ENCODE measurements at places on chromosomes 11 and 22.

- no peak for DNase-seq
- H3K4me3 ChIP-seq = no peak overlapping the region
- no peaks in the 10 kb centered on the region for H3K27me3 ChIP-seq
- H3K27ac ChIP-seq = no peak overlapping the region
- H3K4me1 ChIP-seq = peaks cover 10% of the 10 kb centered on the region
- H3K36me3 ChIP-seq = peaks cover 6% of the 10 kb centered on the region
Measured at GRCh38 chr22:29143941-29144785, 61.5 kb upstream of the EMID1 start.

DNA sequence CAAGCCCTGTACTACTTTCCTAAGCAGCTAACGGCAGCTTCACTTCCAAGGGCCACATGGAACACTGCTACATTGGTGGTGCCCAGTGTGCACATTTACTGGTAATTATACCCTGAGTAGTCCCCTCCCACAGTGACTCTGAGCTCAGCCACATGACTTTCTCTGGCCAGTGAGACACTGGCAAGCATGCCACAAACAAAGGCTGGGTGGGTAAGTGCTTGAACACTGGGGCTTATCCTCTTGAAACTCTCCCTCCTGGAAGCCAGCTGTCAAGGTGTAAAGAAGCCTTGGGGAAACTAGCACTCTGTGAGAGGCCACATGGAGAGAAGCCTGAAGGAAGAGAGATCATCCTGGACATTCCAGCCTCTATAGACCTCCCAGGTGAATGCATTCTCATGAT is 54.4 kb upstream of the DRD2 start:
- no peak overlapping the region for H3K4me3 ChIP-seq
- peaks cover 25% of the 10 kb centered on the region for H3K27me3 ChIP-seq
- no peaks in the 10 kb centered on the region for H3K36me3 ChIP-seq
- no peaks in the 10 kb centered on the region for H3K4me1 ChIP-seq
- DNase-seq = no peak

- H3K27ac ChIP-seq = no peak overlapping the region
- no peak for DNase-seq
- H3K36me3 ChIP-seq = peaks cover 2% of the 10 kb centered on the region
- no peaks in the 10 kb centered on the region for H3K4me1 ChIP-seq
Measured at GRCh38 chr11:103420593-103420992, 311.4 kb downstream of the DYNC2H1 start.

DNA sequence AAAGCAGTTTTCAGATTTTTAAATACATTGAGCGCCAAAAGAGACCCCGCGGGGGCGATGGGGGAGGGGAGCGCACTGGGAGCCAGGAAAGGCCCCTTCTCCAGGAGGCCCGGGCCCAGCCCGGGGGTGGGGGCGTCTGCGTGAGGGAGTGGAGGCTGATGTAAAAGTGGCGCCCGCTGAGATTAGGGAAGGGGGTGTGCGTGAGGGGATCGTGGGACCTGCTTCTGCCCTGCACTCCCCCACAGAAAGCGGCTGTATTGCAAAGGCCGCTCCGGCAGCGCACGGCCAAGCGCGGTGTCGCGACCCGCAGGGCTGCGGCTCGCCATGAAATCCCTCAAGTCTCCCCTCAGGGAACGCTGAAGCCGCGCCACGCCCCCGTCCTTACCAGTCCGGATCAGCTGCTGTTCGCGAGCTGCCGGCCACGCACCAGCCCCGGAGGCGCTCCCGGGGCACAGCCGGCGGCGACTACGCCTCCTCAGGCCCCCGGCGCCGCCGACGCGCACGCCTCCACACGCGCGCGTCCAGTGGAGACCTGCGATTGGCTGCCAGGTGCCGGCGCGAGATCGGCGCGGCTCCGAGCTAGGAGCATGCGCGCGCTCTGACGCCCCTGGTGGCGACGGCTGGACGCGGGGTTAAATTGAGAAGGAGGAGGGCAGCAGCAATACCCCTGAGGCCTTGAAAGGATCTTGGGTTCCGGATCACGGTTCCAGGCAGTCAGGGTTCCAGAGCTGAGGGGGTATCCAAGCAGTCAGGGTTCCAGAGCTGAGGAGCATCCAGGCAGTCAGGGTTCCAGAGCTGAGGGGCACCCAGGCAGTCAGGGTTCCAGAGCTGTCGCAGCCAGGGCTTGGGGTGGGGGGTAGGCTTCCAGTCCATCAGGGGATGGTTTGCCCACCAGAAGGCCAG is at the start of gene ZNF280B:
ZNF280B (minus strand) TSS at position 469 of the 903 bp plus-strand sequence. CDS start 19,344 bp downstream, outside the sequence.
- peak; percentile 77 for DNase-seq
- H3K27me3 ChIP-seq = peaks cover 21% of the 10 kb centered on the region
- H3K36me3 ChIP-seq = peaks cover 22% of the 10 kb centered on the region
- peak within 1 kb of the TSS; percentile 65 for H3K27ac ChIP-seq
- peak within 1 kb of the TSS; percentile 76 for H3K4me3 ChIP-seq

GRCh38 chr11:65744026-65744698 is 23.6 kb upstream of the RNASEH2C start:
- H3K27me3 ChIP-seq = peaks cover 36% of the 10 kb centered on the region
- no peak overlapping the region for H3K27ac ChIP-seq
- no peak for DNase-seq
- H3K4me1 ChIP-seq = no peaks in the 10 kb centered on the region

- H3K4me1 ChIP-seq = peaks cover 44% of the 10 kb centered on the region
- DNase-seq = no peak
- H3K27me3 ChIP-seq = no peaks in the 10 kb centered on the region
- peak overlapping the region; percentile 69 for H3K27ac ChIP-seq
Measured at GRCh38 chr11:102139081-102139498, 28.8 kb downstream of the YAP1 start.

DNA sequence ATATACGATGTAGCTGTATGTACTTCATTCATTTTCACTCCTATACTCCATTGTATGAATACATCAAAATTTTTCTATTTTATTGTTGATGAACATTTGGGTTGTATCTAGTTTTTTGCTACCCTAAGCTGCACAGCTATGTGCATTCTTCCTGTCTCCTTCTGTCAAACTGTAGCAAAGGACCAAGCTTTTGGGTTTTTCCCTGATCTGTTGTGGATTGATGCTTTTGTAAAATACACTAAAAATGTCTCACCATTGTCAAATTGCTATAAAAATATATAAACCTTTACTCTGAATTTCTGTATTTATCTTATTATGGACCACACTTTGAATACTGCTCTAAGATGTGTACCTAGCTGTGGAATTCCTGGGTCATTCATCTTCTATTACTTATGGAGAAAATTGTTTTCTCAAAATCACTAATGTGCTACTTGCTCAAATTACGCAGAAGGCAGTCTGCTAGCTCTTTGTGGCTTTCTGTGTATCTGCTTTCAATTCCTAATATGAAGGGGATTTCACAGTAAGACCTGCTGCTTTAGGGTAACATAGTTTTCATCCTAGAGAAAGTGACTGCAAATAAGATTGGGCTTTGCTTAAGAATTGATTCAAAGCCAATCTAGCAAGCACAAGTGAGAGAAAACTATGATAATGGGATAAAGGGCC is 123.4 kb downstream of the CYP2R1 start:
- no peaks in the 10 kb centered on the region for H3K4me1 ChIP-seq
- H3K4me3 ChIP-seq = no peak overlapping the region
- H3K27me3 ChIP-seq = no peaks in the 10 kb centered on the region
- H3K27ac ChIP-seq = no peak overlapping the region
- no peaks in the 10 kb centered on the region for H3K36me3 ChIP-seq

Measured in progenitor cell of endocrine pancreas (in vitro differentiated cells).